ENCODE measurements at places on chromosomes 3 and 15.

DNA sequence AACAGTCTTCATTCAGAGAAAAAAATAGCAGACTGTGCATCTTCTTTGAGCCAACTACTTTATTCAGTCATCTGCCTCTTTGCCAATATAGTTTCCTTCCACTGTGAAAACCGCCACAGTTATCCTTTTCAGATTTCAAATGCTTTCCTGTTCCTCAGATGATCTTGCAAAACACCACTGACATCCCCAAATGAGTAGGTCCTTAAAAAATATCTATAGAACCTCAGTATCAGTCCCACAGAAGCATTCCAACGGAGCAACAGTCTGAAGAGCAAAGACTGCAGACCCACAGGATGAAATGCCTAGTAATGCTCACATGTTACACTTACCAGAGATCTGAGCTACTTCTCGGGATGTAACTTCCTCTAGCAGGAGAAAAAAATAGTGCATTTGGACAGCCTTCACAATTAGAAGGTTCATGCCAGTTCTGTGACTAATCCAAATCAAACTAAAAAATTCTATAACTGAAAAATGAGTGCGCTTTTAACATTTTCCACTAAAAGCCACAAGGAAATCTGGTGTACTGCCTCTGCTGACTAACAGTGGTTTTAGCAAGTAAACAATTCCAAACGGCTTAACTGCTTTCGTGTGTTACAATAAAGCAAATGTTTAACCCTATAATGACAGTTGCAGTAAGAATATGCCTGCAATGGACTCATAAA lies at the start of gene ANKRD28:
TSS of gene ANKRD28 (minus strand) at position 338 of the 662 bp plus-strand sequence. CDS start 1,458 bp downstream, outside the sequence.
- DNase-seq, result peak; percentile 98

- DNase-seq, result no peak
Observed at GRCh38 chr3:194987571-194988494, 283.1 kb downstream of the XXYLT1 start.

DNA sequence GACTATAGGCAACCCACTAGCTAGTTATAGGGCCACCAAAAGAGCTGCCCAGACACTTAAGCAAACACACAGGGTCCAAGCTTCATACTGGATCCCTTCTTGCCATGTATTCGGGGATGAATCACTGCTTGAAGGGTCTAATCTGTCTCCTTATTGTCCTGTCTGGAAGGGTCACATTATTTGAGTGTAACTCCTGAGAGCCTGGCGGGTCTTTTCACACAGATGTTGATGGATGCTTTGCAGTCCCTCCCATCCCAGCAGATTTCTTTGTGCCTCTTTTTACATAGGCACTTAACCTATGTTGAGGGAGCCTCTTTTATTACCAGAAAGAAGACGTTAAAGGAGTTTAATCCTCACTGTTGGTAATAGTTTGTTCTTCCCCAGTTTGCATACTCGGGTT lies 56.6 kb downstream of the BBX start:
- DNase-seq, result no peak

- DNase-seq, result peak; percentile 96
Observed at GRCh38 chr3:23567917-23568316, 237.8 kb upstream of the UBE2E1 start.

DNA sequence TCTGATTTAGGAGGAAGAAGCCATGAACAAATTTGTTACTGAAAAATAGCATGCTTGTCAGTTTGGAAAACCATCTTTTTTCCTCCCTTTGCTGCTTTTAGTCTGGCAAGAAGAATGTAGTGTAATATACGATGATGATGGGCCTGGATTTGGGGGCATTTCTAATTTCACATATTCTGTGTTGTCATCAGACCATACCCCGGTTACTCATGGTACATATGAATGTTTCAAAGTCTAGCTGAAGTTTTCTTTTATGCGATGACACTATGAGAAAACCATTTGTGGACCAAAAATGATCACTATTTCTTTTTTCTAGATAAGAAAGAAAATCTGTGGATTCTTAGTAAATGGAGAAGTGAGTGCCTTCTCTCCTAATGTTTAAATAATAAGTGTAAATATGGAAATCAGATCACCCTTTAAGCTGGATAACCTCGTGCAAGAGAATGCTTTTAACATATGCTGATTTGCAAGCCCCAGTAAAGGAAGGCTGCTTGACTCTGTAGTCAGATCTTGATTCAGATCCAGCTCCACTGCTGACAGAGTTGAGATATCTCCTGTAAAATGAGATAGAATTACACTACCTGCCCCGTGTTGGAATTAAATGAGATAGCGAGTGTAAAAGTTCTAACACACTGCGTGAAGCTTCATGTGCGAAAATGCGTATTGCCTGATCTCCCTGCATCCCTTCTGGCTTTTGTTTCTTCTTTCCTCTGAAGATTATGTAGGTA lies 3.0 kb downstream of the MEF2A start:
- peak; percentile 27 for DNase-seq

GRCh38 chr3:175029828-175030227 lies 170.7 kb downstream of the NAALADL2 start:
- DNase-seq, result no peak

DNA sequence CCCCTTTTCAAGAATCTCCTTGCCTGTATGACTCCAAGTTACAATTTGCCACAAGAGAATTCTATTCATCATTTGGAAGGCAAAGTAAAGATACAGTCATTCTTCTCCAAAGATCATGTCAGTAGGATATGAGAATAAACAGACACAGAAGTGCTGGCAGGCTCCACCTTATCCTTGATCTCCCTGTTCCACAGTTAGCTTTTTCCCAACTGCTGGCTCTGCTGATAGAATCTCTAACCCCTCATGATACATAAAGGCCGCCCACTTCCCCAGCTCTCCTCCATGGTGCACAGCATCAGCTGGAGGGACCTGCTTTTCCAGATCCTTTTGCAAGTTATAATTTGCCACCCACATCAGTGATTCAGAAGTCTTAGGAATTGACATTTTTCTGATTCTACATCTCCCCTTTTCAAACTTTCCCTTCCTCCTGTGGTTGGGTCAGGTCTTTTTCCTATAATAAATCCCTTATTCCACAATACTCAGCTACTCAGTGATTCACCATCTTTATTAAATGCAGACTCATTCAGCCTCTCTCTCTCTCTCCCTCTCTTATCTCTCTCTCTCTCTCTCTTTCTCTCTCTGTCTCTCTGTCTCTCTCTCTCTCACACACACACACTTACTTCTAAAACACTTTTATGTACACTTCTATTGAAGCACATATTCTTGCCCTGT lies 465.4 kb downstream of the GBE1 start:
- DNase-seq, result peak; percentile 51

GRCh38 chr3:94647131-94647530 lies 584.3 kb downstream of the NSUN3 start:
- DNase-seq, result peak; percentile 1

DNA sequence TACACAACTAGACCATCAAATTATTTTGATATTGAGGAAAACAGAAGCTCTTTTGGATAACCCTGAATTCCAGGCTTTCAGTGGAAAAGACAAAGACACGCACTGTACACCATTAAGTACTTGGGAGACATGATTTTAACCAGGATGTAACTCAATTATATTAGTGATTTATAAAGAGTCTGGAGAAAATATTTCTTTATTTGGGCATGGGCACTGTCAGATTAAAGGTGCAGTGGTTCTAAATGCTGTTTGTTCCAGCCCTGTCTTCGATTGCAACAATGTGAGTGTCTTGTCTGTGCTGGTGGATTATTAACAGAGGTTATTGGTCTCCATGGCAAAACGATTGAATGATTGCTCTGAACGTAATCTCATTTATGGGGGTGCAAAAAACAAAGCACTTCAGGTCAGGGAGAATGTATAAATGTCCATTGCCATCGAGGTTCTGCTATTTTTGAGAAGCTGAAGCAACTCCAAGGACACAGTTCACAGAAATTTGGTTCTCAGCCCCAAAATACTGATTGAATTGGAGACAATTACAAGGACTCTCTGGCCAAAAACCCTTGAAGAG lies at the start of gene TM4SF4:
TSS of gene TM4SF4 (plus strand) at position 448 of the 568 bp plus-strand sequence. CDS start 181 bp downstream, outside the sequence.
- DNase-seq, result no peak

GRCh38 chr3:182937293-182938051 lies 42.9 kb downstream of the DCUN1D1 start:
- no peak for DNase-seq

- no peak for DNase-seq
Observed at GRCh38 chr15:70077188-70078147, 20.2 kb downstream of the TLE3 start.

GRCh38 chr3:7015683-7016440 lies 154.9 kb downstream of the GRM7 start:
- DNase-seq, result peak; percentile 0

DNA sequence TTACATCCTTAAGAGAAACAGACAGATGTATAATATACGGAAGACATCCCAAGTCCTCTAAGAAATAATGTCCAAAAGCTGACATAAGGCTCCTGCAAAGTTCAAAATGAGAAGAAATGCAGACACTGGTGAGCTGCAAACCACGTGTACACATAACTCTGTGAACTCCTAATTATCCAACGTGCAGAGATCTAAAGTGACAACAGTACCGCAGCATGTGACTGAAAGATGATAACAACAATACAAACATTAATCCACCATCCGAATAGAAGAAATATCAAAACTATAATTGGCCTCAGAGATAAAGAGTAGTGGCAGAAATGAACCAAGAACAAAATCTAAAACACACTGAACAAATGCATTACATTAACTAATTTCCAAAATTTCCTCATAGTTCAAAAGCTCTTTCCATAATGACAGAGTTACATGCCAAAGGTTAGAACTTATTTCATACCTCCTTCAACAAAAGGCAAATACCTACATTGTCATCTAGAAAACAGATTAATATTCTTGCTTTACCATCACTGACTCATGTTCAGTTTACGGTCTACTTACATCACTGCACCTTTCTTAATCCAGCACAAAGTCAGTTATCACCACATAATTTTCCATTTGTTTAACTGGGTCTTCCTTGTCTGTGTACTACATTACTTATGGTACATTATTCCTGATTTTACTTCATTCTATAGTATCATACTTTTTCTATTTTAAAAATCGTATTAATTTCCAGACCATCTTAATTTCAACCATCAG lies 2.2 kb downstream of the PDCD10 start:
- DNase-seq, result peak; percentile 9

- DNase-seq, result no peak
Observed at GRCh38 chr15:55060836-55061235, 135.9 kb downstream of the RSL24D1 start.

DNA sequence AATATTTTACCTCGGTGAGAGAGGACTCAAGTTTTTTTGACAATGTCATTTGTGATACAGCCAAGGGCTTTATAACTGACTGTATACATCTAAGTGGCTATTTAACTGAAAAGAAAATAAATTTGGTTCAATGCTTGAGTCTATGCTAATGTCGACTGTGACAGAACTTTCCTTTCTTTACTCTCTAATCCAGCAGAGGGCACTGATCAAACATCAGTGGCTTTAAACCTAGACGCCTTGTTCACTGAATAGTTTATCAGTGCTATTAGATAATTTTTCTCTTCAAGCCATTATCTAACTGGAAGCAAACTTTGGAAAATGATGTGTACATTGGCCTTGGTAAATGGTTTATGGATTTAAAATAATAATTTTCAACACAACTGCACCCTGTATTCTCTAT lies 285.1 kb downstream of the CHL1 start:
- no peak for DNase-seq

- no peak for DNase-seq
Observed at GRCh38 chr3:182902236-182902635, 78.1 kb downstream of the DCUN1D1 start.

GRCh38 chr3:174931473-174932353 lies 72.6 kb downstream of the NAALADL2 start:
- DNase-seq, result peak; percentile 36

GRCh38 chr15:94272251-94272898 lies 41.0 kb downstream of the MCTP2 start:
- DNase-seq, result no peak

DNA sequence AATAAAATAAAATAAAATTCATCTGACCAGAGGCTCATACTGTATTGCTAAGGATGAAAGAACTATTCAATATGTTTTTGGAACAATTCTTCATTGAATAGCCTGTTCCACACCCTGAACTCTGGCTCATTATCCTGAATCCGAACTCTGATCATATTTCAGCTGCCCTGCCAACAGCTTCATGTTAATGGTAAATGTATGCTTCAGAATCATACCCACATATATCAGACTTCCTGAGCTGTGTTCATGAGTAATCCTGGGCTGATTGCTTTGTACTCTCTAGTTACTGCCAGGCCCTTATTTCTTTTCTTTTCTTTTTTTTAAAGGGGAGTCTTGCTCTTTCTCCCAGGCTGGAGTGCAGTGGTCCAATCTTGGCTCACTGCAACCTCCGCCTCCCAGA lies 11.8 kb downstream of the INO80 start:
- DNase-seq, result peak; percentile 68

DNA sequence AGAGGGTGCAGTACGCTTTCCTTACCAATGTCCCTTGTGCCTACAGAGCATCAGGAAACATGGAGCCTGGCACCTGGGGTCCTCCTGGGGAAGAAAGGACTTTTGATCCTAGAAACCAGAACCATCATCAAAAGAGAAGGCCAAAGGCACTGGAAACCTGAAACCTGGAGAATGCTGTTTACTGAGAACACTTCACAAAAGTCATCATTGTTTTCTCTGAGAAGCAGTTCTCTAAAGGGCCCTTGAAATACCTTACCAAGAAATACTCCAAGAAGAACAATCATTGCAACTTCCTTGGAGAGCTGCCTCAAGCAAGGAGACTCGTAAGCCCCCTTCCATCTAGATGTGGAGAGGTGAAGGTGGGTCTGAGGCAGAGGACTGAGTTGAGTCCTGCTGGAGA lies 66.0 kb downstream of the TLE3 start:
- DNase-seq, result no peak

DNA sequence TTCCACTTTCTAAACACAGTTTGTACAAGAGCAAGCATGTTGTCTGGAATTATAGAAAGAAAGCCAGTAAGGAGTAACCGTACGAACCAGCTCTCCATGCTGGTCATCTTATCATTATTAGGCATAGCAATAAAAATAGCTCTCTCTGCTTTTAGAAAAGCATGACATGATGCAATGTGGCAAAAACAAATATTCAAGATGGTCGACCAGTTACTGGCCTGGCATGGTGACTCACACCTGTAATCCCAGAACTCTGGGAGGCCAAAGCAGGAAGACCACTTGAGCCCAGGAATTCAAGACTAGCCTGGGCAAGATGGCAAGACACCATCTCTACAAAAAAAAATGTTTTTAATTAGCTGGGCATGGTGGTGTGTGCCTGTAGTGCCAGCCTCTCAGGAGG lies 2.6 kb upstream of the MAP4 start:
- DNase-seq, result peak; percentile 73

DNA sequence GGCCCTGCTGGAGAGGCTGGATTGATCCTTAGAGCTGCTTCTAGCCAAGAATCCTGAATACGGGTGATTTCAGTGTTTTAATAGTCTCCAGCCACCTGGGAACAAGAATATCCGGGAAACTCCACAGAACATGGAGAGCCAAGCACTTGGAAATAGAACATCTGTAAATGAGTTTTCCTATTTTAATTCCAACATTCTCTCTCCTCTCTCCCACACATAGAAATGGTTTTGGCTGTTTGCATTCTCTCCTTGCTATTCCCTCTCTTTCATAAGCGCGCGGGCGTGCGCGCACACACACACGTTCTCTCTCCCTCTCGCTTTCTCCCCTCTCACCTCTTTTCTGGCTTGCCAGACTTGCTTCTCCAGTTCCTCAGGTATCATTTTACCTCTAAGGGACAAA lies 50.6 kb downstream of the GADL1 start:
- no peak for DNase-seq

- peak; percentile 81 for DNase-seq
Observed at GRCh38 chr3:12708584-12709192, 44.8 kb upstream of the RAF1 start.

All from fibroblast of upper back skin (primary cell).